ENCODE measurements at places on chromosomes 4 and X. TPM values are rescaled to one million over a fixed set of nuclear protein-coding genes. Genes with fewer than 3 reads are reported as not detected.

The ZFP92 gene
- total RNA-seq = 0.72 TPM

The FAM149A gene
- total RNA-seq = 1.6 TPM

The HDAC8 gene
- total RNA-seq = 25.5 TPM

The GYG2 gene
- total RNA-seq = 3.7 TPM

The VCX2 gene
- not detected for total RNA-seq

The GSX2 gene
- total RNA-seq = not detected

The SLC6A14 gene
- not detected for total RNA-seq

The ZNF630 gene
- 0.27 TPM for total RNA-seq

The FMR1NB gene
- total RNA-seq = not detected

The ASB5 gene
- total RNA-seq = not detected

The LARP7 gene
- 25.7 TPM for total RNA-seq

The CNKSR2 gene
- total RNA-seq = 1.8 TPM

The ARMCX1 gene
- 0.34 TPM for total RNA-seq

The MAOB gene
- total RNA-seq = 0.19 TPM

The LINC00632 gene
- total RNA-seq = 1.9 TPM

The RAB40A gene
- total RNA-seq = not detected

The NWD2 gene
- total RNA-seq = not detected

The CYTL1 gene
- total RNA-seq = not detected

The RHOH gene
- total RNA-seq = 0.19 TPM

The ANK2 gene
- 0.69 TPM for total RNA-seq

The MAMLD1 gene
- total RNA-seq = 7.3 TPM

The GATA1 gene
- not detected for total RNA-seq

The PRKG2 gene
- 0.65 TPM for total RNA-seq

The ATP8A1 gene
- total RNA-seq = 0.09 TPM

The POLA1 gene
- 10.6 TPM for total RNA-seq

The NBDY gene
- total RNA-seq = 51.2 TPM

The HTN1 gene
- not detected for total RNA-seq

The GPR101 gene
- total RNA-seq = not detected

The ARX gene
- 0.48 TPM for total RNA-seq

The UGT2B10 gene
- 0.15 TPM for total RNA-seq

The FOXR2 gene
- not detected for total RNA-seq

The GALNTL6 gene
- 0.17 TPM for total RNA-seq

The IQCM gene
- total RNA-seq = not detected

The NAA11 gene
- not detected for total RNA-seq

The RXFP1 gene
- not detected for total RNA-seq

The DIPK2B gene
- total RNA-seq = not detected

The ENOPH1 gene
- total RNA-seq = 29.8 TPM

The TRAM1L1 gene
- 0.45 TPM for total RNA-seq

The MEPE gene
- not detected for total RNA-seq

The SOWAHD gene
- total RNA-seq = not detected

The ADH5 gene
- total RNA-seq = 114 TPM

The SAGE1 gene
- total RNA-seq = 0.09 TPM

The EMCN gene
- total RNA-seq = not detected

The MAGEA1 gene
- 0.13 TPM for total RNA-seq

The SGMS2 gene
- 19.3 TPM for total RNA-seq

The DLG3 gene
- total RNA-seq = 4.9 TPM

The SPANXD gene
- not detected for total RNA-seq
